Fibroblast of skin of scalp (primary cell): ENCODE measurements at places on chromosomes 1 and 21.

GRCh38 chr1:162633081-162633762, 958 bp downstream of the DDR2 start:
- peak; percentile 85 for DNase-seq

DNA sequence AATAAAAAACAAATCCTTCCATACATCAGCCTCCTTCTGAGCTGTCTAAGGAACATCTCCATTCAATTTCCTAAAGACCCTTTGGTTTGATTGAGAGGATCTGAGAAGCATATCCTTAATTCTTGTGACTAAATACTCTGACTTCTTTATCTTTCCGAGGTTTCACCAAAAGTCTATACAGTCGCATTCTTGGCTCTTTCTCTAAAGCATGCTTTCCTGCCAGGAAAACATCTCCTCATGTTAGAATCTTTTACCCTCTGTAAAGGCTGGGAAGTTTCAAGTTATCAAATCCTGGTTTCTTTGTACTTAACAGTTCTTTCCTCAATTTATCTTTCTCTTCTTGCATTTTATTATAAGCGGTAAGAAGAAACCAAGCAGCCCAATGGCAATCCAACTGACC, 630.4 kb downstream of the PTPRC start:
- DNase-seq: no peak

DNA sequence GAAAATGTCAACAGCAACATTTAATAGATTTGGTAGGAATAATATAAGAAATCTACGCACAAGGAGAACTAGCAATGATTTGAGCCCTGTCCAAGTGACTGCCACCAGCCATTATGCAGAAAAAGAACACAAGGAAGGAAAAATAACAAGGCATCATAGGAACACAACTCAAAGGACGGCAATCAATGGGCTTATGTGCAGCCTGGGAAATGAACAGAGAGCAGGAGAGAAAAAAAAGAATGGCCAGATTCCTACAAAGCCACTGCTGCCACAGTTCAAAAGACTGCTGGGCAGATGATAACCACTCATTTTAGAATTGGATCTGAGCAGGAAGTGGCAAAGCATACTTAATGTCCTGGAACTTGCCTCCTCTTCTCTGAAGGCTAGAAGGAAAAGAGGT, 274.3 kb upstream of the CAMK1G start:
- DNase-seq: no peak

DNA sequence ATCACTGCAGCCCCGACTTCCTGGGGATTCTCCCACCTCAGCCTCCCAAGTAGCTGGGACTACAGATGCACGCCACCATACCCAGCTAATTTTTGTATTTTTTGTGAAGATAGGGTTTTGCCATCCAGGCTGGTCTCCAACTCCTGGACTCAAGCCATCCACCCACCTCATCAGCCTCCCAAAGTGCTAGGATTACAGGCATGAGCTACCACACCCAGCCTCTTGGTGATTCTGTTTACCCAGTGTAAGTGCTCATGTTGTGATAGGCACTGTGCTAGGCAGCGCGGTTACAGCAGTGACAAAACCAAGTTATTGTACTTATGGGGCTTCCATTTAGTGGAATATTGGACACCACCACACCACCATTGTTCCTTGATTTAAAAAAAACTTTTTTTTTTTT, 9.7 kb upstream of the STX12 start:
- no peak for DNase-seq
